ENCODE measurements at places on chromosomes 16 and 17.
A peak's percentile ranks its signal among the peaks of the same experiment; 100 is the strongest.

DNA sequence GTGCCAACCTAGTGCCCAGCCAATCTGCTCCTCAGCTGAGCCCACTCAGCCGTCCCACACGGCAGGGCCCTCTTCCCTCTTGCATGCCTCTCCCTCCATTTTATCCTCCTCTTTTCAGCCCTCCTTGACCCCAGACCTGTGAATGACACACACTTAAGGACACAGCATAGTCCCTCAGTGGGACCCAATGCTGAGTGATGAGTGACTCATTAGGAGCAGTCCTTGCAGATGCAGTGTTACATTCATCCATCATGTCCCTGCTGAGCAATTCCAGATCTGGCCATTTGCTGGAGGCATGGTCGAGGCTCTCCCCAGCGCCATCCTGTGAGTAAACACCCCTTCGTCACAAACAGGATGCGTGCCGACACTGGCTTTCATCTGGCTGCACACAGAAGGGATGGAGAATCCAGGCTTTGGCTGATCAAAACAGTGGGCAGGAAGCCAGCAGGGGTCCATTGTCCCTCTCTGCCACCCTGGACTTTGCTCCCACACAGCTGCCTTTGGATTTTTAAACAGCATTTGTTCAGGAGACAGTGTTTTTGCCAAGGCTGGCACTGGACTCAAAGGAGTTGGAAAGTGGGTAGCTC lies 122.6 kb downstream of the AXIN2 start:
- DNase-seq: peak; percentile 60

GRCh38 chr17:8696906-8697305 lies 47.7 kb downstream of the CCDC42 start:
- DNase-seq: no peak

DNA sequence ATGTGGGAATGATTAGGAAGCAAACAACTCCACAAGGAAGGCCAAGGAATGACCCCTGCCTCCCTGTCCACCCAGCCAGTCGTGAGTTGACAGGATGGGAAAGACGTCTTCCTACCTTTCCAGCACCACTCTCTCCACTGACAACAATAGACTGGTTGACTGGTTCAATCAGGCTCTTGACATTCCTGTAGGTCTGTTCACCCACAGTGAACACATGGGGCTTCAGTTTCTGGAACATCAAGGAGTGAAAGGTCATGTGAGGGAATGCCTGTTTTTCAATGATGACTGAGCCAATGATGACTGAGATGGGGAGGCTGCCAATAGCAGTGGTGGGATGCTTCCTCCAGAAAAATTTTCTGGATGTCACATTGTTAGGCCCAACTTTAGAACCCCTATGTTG lies 9.6 kb downstream of the MYO19 start:
- no peak for DNase-seq

- DNase-seq: no peak
Measured at GRCh38 chr17:18191967-18192366, 8.3 kb downstream of the ALKBH5 start.

Measured in fibroblast of skin of right biceps (primary cell).